ENCODE measurements at places on chromosomes 1 and 21.

DNA sequence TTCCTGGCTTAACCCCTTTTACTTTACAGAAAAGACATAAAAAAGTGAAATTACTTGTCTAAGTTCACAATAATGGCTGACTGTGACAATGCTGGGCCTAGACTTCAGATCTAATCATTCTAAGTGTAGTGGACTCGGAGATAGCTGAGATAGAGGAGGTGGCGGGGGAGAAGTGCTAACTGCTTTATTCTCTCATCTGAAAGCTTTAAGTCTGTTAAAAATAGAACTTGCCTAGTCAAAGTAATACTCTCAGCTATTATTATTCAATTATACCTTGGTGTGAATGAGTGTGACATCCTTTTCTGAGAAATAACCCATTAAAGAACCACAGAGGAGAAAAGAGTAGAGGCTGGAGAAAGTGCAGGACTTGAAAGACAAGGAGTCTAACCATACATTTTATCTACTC, 96.1 kb upstream of the OLIG2 start:
- no peak for DNase-seq

GRCh38 chr21:35227786-35228185, 178.7 kb upstream of the RUNX1 start:
- DNase-seq, result no peak

GRCh38 chr21:45536301-45537081, 5.7 kb downstream of the SLC19A1 start:
- DNase-seq, result no peak

DNA sequence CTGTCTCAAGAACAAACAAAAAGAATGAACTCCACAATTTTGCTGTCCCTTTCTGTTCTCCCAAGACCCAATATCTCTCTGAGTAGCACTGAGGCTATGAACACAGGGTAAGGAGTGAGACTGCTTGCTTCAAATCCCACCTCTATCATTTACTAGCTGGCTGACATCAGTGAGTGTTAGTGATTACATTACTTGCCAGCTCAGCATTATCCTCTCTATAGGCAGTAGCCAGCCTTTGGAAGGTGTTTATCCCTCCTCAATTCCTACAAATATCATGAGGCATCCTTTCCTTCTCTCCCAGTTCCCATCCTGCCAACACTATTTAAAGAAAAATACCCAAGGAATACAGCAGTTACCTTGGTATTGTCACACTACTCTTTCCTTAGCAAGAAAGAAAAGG, 3.0 kb downstream of the PIK3C2B start:
- no peak for DNase-seq

- no peak for DNase-seq
Observed at GRCh38 chr1:205985330-205986005, 17.7 kb downstream of the RAB7B start.

DNA sequence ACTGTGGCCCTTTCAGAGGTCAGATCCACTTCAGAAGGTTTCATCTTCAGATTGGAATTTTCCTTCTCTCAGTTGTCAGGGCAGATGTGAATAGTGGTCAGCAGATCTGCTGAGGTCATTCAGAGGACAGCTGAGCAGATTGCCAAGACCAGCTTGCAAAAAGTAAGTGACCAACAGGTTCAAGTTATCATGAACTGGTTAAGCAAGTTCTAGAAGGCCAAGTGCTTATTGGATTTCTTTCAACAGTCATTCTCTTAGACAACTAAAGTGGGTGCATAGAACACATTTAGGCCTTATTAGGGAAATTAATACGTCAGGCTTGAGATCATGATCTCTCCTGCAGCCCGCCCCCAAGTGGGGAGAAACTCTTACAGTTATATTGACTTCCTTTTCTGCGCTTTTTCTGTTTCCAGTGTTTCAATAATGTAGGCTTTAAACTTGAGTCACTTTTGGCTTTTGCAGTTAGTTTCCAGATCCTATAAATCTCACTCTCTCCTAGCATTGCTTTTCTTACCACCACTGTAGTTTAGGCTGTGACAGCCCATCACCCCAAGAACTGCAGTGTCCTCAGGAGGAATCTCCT, 96.4 kb downstream of the C1orf21 start:
- DNase-seq, result no peak

DNA sequence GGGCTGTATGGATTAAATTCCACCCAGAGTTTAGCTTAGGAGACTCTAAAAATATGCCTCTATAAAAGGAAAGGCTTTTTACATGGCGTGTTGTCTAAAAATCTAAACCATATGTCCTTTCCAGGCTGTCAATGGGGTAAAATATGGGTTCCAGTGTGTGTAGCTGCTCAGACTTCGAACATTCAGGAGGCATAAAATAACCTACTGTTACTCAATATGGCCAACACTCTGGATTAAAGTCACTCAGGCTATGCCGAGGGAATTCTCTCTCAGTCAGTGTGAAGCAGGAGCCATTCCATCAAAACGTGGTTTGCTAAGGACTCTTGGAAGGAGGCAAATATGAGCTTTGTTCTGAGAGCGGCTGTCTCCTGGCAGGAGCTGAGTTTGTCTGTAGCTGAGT, 135.3 kb downstream of the RUNX1 start:
- no peak for DNase-seq

GRCh38 chr1:94106716-94107115, 14.2 kb downstream of the ABCA4 start:
- no peak for DNase-seq

GRCh38 chr1:206467915-206468314, 2.4 kb upstream of the IKBKE start:
- DNase-seq, result no peak

- DNase-seq, result no peak
Observed at GRCh38 chr1:96545935-96546656, 175.5 kb upstream of the PTBP2 start.

DNA sequence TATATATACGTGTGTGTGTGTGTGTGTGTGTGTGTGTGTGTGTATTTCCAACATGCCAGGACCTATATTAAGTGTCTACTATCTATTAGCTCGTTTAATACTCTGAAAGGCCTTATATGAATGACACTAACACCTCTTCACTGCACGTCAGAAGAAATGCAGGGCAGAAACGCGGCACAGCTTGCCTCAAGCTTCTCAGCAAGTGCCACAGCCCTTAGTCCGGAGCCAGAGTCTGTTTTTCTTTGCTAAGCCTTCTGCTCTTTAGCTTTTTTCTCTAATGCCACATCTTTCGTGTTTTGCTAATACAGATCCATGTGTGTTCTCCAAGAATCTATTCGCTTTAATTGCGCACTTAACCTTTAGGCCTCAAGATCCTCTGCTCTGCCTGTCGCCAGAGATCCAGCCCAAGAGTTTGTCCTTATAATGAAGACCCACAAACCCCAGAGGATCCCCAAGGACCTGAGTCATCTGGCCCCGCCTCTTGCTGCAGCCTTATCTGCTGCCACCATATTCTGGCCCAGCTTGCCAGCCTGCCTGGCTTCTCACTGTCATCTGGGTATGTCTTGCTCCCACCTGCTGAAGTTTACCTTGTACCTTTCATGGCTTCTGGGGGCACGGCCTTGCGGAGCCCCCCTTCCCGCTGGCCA, 2.0 kb upstream of the TRIM58 start:
- no peak for DNase-seq

GRCh38 chr1:232728507-232729263, 76.5 kb upstream of the MAP10 start:
- no peak for DNase-seq

DNA sequence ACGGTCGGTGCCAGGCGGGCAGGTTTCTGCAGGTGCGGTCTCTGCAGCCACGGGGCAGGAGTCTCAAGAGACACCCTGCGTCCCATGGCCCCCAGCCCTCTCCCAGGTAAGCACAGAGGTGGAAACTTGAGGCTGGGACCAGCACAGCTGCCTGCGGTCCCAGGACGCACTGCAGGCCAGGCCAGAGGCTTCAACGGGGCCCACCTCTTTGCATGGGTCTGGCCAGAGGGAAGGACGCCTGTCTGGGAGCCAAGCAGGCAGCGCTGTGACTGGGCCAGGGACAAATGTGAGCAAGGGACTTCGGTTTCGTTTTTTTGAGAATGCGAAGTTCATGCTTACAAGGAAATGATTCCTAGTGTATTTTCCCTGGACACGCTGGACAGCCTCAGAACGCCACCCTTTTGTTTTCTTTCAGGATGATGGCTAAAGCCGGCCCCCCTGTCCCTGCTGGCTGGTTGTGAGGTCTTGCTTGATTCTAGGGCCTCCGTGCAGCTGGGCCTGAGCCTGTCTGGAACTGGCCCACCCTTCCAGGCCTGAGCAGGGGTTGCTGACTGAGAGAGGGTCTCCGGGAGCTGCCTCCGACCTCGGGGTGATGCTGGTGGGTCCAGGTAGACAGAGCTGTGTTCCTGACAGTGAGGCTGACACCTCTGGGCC, 38.3 kb downstream of the MORN1 start:
- DNase-seq, result no peak

DNA sequence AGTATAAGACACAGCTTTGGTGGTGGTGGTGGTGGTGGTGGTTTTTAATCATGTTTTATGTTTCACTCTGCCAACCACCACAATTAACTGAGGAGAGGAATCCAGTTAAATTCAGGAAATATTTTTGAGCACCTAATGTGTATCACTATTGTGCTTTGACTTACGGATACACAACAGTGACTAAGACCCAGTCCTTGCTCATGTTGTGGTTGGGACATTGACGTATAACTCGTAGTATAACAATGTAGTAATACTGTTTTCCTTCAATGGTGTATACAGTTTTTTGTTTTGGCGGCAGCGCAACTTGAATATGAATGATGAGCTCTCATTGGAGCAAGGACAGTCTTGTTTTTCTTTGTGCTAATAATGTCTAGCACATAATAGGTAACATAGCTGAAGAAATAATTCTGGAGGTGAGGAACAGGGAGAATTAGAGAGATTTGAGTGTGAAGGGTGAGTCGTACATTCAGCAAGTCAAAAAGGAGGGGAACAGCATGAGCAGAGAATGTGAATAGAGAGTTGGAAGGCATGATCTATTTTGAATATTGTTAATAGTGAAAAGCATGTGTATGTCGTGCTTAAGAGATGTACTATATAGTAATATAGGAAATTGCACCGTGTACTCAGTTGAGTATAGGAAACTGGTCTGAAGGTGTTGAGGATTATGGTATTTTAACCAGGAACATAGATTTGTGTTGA, 5.5 kb downstream of the CACYBP start:
- DNase-seq, result no peak

- DNase-seq, result no peak
Observed at GRCh38 chr1:113325022-113325421, 65.3 kb upstream of the MAGI3 start.

DNA sequence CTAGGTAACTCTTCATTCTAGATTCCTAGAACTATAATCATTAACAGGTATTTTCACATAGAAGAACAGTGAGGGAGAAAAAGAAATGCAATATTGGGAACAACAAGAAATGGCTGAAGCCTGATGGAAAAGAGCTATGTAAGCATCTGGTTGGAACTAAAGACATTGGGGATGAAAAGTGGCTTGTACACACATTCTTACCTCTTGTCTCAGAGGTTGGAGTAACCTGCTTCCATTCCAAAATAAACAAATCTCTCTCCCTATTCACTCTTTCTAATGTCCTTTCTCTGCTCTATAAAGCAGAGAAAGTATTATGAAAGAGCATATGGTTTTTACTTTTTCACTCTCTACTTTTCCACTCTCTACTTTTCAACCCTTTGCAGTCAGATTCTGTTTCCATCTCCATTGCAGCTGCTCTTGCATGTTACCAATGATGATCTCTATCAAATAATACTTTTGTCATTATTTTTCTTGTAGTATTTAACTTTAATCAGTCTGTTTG, 37.5 kb downstream of the CMPK1 start:
- no peak for DNase-seq

DNA sequence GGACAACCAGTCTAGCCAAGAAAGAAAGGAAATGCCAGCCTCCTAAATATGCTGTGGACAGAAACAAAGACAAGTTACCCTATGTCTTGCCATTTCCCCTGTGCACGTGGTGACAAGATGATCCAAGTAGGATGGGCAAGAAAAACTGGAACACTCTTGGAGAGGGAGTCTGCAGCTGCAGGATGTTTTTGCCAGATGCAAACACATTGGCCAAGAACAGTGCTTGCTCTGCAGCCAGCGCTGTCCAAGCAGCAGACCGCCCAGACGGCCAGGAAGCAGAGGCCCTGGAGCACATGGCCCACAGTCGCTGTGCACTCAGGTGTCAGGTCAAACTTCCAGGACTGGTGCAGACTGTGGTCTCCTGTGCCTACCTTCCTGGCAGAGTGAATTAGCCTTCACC, 189.3 kb downstream of the SLC35F3 start:
- no peak for DNase-seq

GRCh38 chr1:229258031-229258756, 12.7 kb upstream of the RAB4A start:
- peak; percentile 40 for DNase-seq

GRCh38 chr1:216641669-216642460, 81.4 kb downstream of the ESRRG start:
- no peak for DNase-seq

GRCh38 chr1:6294890-6295556, 34.1 kb upstream of the GPR153 start:
- no peak for DNase-seq

DNA sequence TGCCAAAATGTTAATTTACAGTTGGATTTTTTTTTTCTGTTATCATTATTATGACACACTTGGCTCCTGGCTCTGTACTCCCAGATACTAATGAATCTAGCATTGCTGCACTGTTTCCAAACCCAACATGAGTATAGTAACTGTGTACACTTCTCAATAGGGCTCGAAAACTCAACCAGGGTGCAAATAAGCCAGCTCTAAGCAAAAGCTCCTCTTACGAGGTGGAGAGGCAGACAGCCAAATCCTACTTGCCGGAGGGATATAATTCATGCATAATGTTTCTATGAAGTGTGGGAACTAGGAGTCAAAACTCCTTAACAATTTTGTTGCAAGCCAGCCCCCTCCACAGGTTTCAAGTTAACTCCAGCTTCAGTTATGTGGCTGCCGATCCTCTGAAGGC, 510.4 kb upstream of the ZP4 start:
- DNase-seq, result no peak

DNA sequence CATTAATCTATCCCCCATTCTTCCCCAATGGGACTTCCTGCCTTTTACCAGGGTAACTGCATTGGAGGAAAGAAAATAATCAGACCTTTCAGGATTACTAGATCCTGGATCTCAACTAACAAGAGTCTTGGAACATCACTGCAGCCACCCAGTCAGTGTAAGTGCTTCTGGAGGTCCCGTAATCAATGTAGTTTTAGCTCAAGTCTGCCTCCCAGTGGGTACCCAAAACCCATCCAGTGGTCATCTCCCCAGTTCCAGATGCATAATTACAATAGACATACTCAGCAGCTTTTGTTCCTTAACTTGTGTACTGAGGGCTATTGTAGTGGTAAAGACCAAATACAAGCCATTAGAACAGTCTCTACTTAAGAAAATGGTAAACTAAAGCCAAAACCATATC, 319.1 kb downstream of the GPATCH2 start:
- no peak for DNase-seq
